T47D (cell line): ENCODE measurements at places on chromosomes 6 and 20.

- DNase-seq: no peak
These were observed 17.7 kb downstream of the TPBG start for GRCh38 chr6:82381278-82381677.

DNA sequence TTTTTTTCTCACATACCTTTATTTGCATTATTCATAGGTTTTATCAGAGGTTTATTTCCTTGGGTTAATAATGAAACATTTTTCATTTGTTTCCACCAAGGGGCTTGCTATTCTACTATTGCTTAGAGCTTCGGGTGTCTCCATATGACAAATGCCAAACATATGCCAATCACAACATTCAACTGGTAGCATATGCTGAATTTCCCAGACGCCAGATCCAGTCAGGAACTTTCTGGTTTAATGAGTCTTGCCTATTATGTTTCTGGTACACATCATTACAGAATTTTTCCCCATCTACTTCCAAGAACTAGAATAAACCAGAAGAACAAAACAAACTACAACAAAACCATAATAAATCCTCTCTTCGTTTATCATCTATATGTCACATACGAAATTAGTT is 180.7 kb downstream of the PRKN start:
- DNase-seq: no peak

GRCh38 chr6:35794536-35795452 is 2.3 kb downstream of the CLPS start:
- no peak for DNase-seq

DNA sequence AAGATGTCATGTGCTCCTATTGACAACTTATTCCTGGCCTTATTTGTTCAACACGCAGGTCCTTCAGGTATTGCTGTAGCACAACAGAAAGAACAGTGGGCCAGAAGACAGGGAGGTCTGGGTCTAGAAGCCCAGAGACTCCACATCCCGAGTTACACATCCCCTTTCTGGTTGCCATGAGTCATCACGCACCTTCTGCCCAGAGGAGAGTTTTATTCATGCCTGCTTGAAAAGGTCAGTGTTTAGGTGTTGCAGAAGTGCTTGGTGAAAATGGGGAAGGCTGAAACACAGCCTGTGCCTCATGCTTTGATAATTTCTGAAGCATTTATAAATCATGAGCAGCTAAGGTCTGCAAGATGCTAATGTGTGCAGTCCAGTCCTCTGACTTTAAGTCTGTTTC is 256.4 kb downstream of the GMPR start:
- no peak for DNase-seq

DNA sequence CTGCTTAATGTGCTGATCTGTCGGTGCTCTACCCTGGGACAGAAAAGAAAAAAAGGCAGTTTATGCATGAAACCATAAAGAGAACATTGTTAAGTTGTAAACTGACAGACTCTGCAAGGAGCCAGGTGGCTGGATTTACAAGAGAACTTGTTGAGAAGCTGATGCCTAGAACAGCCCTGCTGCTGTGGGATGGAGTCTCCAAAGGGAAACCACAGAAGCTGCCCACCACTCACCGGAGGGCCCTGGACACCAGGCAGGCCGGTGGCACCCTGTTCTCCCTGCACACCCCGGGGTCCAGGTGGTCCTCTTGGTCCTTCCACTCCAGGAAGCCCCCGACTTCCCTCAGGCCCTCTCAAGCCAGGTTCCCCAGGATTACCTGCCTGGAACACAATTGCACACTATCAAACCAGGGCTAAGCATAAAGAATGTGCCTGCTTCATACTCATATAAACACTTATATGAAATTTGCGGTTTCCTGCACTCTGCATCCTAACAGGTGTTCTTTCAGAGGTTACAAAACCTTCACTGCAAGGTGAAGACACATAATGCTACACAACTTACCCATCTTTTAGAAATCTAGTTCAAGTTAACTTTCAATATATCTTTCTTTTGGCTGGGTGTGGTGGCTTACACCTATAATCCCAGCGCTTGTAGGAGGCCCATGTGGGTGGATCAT is 68.2 kb downstream of the COL9A1 start:
- DNase-seq: no peak

DNA sequence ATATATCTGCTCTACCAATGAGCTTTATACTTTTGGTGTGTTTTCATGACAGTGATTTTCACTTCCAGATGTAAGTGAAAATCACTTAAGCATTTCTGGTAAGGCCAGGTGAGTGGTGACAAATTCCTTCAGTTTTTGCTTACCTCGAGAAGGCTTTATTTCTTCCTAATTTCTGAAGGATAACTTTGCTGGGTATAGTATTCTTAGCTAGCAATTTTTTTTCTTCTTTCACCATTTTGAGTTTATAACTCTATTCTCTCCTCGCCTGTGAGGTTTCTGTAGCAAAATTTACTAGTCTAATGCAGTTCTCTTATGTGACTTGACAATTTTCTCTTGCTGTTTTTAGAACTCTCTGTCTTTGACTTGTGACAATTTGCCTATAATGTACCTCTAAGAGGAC is 7.1 kb downstream of the FHL5 start:
- DNase-seq: no peak

- DNase-seq: no peak
These were observed 121.0 kb upstream of the ZNF184 start for GRCh38 chr6:27593861-27594260.

- DNase-seq: no peak
These were observed 40.4 kb upstream of the ARFGEF2 start for GRCh38 chr20:48880981-48881657.

GRCh38 chr6:106924694-106925523 is 49.6 kb downstream of the CD24 start:
- no peak for DNase-seq

- DNase-seq: peak; percentile 4
These were observed 536.3 kb downstream of the CDH26 start for GRCh38 chr20:60494476-60494875.

GRCh38 chr20:57909763-57910331 is 200.0 kb upstream of the PMEPA1 start:
- DNase-seq: no peak

- no peak for DNase-seq
These were observed 63.3 kb downstream of the YTHDF1 start for GRCh38 chr20:63152322-63153253.

GRCh38 chr20:270517-270916 is 13.0 kb downstream of the DEFB132 start:
- DNase-seq: no peak

DNA sequence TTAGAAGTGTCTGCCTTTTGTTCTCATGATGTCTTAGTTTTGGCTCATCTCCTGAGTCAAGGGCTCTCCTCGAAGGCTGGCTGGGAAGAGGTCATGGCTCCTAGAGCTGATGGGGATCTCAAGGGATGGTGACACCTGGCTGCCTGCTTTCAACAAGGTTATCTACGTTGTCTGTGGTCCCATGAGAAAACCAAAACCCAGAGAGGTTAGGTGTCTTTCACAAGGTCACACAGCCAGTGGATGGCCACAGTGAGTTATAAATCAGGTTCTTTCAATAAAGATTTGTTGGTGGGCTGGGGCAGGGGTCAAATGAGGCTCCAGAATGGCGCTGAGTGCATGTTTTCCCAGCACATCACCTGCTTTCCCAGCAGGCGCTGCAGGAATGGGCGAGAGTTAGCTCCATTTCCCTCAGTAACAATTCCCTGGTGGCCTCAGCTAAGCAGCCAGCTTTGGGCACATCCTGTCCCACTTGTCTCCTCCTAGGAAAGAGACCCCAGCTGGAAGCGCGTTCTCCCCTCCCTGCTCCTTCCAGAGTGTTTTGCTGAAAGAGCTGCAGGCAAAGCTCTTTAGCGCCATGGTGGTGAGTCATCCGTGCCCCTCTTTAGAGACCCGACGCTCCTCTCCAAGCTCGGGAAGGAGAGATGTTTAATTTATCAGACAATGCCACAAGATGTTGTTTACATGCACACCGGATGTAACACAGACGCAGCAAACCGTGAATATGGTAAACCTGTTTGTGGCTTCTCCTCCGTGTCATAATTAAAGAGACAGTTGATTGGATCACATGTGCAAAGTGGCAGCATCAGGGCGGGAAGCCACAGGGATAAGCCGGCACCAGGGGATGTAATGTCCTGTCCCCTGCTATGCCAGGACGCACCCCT is 109.7 kb downstream of the LRFN2 start:
- DNase-seq: no peak

- DNase-seq: no peak
These were observed 159.1 kb downstream of the PLCB1 start for GRCh38 chr20:8291200-8291599.

GRCh38 chr6:53731866-53732636 is 62.8 kb upstream of the LRRC1 start:
- no peak for DNase-seq

DNA sequence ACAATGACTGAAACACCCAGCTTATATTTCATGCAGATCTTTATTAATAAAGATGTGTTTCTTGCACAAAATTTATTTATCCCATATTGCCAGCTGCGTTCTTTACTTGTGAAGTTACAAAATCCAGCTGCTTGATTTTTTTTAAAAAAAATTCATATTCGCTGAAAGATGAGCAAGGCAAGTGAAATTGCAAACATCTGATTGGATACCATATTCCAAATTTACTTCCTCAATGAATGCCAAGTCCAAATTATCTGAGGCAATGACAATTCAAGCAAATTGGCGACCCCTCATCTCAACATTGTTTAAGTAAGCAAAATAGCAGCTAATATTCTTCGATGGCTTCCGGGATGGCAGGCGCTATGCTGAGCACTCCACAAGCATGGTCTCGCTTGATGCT is 37.7 kb downstream of the ZFP64 start:
- DNase-seq: no peak

DNA sequence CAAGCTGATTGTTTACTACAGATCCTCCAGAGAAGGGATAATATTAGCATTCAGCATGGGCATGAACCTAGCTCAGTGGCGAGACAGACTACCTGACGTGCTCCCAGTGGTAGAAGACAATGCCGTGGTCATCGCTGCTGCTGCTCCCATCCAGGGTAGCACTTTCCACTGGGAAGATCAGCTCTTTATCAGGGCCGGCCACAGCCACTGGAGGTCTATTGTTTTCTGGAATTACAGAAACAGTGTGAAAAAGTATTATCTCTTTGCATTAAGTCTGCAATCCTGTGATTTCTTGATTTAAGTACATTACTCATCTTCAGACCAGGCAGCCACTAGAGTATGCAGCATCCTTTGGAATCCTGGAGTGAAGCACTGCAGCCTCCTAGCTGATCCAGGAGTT is 75.0 kb downstream of the ALDH5A1 start:
- no peak for DNase-seq

DNA sequence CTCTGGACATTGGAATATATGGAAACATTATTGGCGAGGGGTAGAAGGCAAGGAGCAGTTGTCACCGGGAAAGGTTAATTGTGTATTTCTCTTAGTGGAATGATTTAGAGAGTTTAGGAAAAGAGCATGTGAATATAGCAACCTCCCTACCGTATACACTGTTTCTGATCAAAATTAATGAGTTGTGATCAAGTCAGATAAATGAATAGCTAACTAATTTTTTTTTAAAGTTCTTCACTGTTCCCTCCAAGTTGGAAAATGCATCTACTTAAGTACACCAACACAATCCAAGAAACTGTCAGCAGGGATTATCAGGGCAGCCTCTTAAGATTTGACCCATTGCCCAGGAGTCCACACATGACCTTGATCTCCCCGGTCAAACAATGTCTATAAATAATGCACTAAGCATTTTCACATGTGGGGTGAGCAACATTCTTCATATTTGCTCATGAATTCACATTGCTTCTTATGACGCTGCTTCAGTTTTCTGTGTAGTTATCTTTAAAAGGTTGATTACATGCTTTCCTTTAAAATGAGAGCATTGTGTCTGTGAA is 680.8 kb upstream of the NRSN1 start:
- DNase-seq: no peak

GRCh38 chr6:48135323-48136084 is 24.5 kb upstream of the PTCHD4 start:
- no peak for DNase-seq

- DNase-seq: no peak
These were observed 586.8 kb downstream of the RFPL4B start for GRCh38 chr6:112933947-112934346.

GRCh38 chr6:55016261-55016660 is 158.1 kb upstream of the HCRTR2 start:
- no peak for DNase-seq

DNA sequence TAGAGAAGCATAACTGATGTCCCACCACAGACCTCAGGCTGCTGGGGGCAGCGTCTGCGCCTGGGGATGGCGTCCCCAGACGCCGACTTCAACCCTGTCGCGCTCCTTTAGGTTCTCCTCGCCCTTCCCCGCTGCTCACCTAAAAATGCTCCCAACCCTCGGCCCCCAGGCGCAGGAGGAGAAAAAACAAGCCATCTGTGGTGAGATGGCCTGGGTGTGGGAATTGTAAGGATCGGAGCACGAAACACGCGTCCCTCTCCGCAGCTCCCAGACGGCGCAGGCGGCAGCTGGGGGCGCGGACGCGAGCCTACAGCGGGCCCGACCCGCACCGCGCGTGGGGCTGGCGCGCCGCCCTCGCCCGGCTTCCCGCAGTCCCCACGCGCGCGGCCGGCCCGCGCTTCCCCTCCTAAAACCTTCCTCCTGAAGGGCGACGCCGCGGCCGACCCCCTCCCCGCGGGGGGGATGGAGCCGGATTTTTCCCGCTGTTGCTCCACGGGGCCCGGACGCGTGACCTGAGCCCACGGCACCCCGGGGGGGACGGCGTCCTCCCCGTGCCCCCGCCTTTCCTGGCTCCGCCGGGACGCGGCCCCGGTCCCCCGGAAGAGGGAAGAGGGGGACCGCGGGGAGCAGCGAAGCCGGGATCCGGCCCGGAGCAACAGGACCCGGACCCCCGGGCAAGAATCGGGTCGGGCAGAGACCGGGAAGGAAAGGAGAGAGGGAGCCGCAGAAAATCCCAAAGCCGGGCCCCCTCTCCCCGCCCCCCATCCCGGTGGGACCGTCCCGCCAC is 611 bp downstream of the EPB41L2 start:
- DNase-seq: peak; percentile 12

DNA sequence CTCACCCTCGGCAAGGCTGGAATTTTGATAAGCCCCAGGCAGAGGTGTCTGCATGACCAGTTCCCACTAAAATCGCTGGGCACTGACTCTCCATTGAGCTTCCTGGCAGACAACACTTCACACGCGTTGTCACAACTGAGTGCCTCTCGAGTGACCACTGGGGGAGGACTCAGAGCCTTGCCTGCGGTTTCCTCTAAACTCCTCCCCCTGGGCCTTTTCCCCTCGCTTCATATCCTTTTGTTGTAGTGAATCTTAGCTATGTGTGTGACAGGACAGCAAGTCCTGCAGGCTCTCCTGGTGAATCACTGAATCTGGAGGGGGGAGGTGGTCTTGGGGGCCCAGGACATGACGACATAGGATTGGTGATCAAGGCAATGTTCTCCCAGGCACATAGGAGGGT is 670.8 kb downstream of the PRKN start:
- peak; percentile 12 for DNase-seq

- no peak for DNase-seq
These were observed 140.9 kb downstream of the EYS start for GRCh38 chr6:65566117-65566516.
